NCI-H460 (cell line): ENCODE measurements at places on chromosomes 6 and 20.

DNA sequence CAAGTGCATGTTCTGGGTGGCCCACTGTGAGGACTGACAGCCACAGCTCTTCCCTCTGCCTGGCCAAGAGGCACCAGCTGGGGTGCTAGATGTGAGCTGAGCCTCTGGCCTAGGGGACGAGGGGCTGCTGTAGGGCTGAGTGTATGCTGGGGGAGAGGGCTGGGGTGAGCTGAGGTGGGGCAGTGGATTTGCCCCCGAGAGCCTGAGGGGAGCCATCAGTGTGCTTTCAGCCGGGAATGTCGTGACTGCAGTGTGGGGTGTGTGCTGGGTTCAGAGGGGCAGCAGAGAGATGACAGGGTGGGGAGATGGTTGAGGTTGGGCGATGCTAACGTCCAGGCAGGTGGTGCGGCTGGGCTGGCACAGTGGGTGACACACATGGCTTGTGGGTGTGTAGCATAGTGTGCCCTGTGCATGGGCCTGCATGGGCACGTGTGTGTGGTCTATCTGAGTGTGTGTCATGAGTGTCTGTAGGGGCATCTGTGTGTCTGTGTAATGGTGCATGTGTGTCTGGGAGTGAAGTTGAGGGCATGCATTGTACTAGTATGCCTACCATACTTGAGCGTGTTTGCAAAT lies 46.0 kb upstream of the BLCAP start:
- DNase-seq = no peak

DNA sequence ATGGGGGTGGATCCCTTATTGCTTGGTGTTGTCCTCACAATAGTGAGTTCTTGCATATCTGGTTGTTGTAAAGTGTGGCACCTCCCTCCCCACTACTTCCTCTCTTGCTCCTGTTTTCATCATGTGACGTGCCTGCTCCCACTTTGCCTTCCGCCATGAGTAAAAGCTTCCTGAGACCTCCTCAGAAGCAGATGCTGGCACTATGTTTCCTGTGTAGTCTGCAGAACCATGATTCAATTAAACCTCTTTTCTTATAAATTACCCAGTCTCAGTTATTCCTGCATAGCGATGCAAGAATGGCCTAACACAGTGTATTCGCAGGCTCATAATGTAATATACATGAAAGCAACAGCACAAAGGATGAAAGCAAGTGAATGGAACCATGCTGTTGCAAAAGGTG lies 28.4 kb upstream of the ANKRD60 start:
- no peak for DNase-seq

- no peak for DNase-seq
Observed at GRCh38 chr6:110216140-110216539, 35.9 kb downstream of the CDC40 start.

- DNase-seq = no peak
Observed at GRCh38 chr6:3724451-3725144, 26.9 kb downstream of the PXDC1 start.

- no peak for DNase-seq
Observed at GRCh38 chr20:1291191-1291741, 25.2 kb downstream of the SNPH start.

- no peak for DNase-seq
Observed at GRCh38 chr6:119470893-119471542, 121.5 kb upstream of the MAN1A1 start.

- DNase-seq = no peak
Observed at GRCh38 chr6:107692351-107692750, 131.8 kb downstream of the SCML4 start.

GRCh38 chr6:79984261-79984660 lies 20.2 kb upstream of the TTK start:
- no peak for DNase-seq

- no peak for DNase-seq
Observed at GRCh38 chr6:68134796-68135195, 500.3 kb upstream of the ADGRB3 start.

DNA sequence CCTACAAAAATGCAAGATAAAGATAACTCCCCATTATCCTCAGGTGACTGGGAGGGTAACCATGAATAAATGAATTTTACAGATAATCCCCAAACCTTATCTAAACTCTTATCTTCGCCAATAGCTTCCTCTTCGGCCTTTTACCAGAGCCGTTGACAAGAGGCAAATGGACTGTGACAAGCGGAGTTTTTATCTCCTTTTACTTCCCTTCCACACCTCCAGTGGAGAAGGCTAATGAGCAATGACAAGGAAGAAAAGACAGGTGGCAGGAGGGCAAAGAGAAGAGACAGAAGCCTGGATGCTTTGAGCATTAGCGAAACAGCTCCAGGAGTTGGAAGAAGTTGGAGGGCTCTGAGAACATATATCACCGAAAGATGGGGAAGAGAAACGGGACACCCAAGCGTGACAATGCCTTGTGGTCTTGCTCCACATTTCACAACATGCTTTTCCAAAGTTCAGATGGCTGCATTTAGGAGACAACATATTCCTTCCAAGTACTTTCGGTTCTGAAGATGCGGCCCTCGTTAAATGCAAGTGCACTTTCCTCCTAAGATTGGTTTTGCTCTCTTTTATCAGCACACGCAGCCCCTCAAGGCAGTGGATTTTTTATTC lies 69.2 kb downstream of the PRDM1 start:
- no peak for DNase-seq

DNA sequence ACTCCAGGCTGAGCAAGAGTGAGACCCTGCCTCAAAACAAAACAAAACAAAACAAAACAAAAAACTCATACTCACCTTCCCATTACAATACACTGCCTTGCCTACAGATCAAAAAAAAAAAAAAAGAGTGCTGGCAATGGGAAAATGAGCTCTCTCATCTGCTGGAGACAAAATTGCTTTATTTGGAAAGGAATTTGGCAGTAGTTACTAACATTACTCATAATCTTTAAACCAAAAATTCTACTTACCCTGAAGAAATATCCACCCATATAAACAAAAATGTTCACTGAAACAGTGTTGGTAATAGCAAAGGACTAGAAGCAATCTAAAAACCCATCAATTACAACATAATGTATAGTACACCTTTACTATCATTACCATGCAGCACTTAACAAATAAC lies 120.4 kb downstream of the RNGTT start:
- no peak for DNase-seq

DNA sequence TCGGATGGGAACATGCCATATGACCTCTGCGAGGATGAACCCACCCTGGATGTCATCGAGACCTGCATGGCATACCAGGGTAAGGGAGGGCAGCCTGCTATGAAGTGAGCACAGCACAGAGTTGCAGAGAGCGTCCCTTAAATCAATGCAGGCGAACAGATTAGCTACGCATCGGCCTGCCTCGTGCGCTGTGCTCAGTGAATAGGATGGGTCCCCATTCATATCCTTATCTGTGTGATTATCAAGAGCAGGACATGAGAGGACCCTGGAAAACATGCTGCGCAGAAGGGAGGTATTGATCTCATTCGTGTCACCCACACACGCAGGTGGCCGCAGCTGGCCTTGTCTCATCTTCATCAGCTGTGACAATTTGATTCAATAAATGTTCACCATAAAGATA lies 25.6 kb upstream of the FAM83D start:
- DNase-seq = no peak
